Nasal cavity respiratory epithelium epithelial cell of viscerocranial mucosa (primary cell): ENCODE measurements at places on chromosomes 16 and 17. TPM values are rescaled to one million over a fixed set of nuclear protein-coding genes. Genes with fewer than 3 reads are reported as not detected.

FOXO3B gene
- total RNA-seq, result 2.1 and 3.0 TPM in 2 replicates

VMO1 gene
- total RNA-seq, result 0.68 and 1.00 TPM in 2 replicates

TTLL6 gene
- total RNA-seq, result not detected in 2 replicates

CES3 gene
- total RNA-seq, result 1.4 TPM in 2 replicates

SMIM36 gene
- not detected in 2 replicates for total RNA-seq

NLRC5 gene
- total RNA-seq, result 2.4 and 9.4 TPM in 2 replicates

KIF18B gene
- under 0.01 TPM in 1 of 2 replicates, not detected in the other for total RNA-seq

SDR42E1 gene
- total RNA-seq, result 28.5 and 37.9 TPM in 2 replicates

PPP1R27 gene
- not detected in 2 replicates for total RNA-seq

CRYBA1 gene
- not detected in 2 replicates for total RNA-seq

RNF222 gene
- 0.14 and 1.4 TPM in 2 replicates for total RNA-seq

P2RX1 gene
- not detected in 2 replicates for total RNA-seq

ITGAX gene
- total RNA-seq, result under 0.01 TPM in 1 of 2 replicates, not detected in the other

C16orf74 gene
- total RNA-seq, result 51.1 and 111 TPM in 2 replicates

CACNA1G gene
- total RNA-seq, result not detected in 2 replicates

TBX6 gene
- 0.34 and 0.85 TPM in 2 replicates for total RNA-seq

CDC6 gene
- 1.4 and 8.2 TPM in 2 replicates for total RNA-seq

ZNF646 gene
- total RNA-seq, result 11.3 and 19.6 TPM in 2 replicates

SNX20 gene
- not detected in 2 replicates for total RNA-seq

NATD1 gene
- 1.0 and 3.1 TPM in 2 replicates for total RNA-seq

MYH2 gene
- total RNA-seq, result not detected in 2 replicates

MFAP4 gene
- not detected in 2 replicates for total RNA-seq

RBFOX1 gene
- total RNA-seq, result not detected in 2 replicates

KRT12 gene
- not detected in 2 replicates for total RNA-seq

CBLN1 gene
- total RNA-seq, result not detected in 2 replicates

ZFPM1 gene
- 1.7 and 2.8 TPM in 2 replicates for total RNA-seq

SECTM1 gene
- total RNA-seq, result 11.6 and 18.5 TPM in 2 replicates

PLEKHG4 gene
- total RNA-seq, result 3.1 and 17.8 TPM in 2 replicates

TRPV2 gene
- total RNA-seq, result 0.36 and 0.68 TPM in 2 replicates

CD7 gene
- total RNA-seq, result not detected in 2 replicates

BTBD17 gene
- not detected in 2 replicates for total RNA-seq

DLG4 gene
- 1.0 and 9.3 TPM in 2 replicates for total RNA-seq

TP53TG3B gene
- not detected in 2 replicates for total RNA-seq

DUSP3 gene
- 42.0 and 63.9 TPM in 2 replicates for total RNA-seq

CEMP1 gene
- total RNA-seq, result 0.07 and 0.34 TPM in 2 replicates

C16orf86 gene
- 0.34 and 0.85 TPM in 2 replicates for total RNA-seq
